ENCODE measurements at places on chromosomes 12 and 14.

DNA sequence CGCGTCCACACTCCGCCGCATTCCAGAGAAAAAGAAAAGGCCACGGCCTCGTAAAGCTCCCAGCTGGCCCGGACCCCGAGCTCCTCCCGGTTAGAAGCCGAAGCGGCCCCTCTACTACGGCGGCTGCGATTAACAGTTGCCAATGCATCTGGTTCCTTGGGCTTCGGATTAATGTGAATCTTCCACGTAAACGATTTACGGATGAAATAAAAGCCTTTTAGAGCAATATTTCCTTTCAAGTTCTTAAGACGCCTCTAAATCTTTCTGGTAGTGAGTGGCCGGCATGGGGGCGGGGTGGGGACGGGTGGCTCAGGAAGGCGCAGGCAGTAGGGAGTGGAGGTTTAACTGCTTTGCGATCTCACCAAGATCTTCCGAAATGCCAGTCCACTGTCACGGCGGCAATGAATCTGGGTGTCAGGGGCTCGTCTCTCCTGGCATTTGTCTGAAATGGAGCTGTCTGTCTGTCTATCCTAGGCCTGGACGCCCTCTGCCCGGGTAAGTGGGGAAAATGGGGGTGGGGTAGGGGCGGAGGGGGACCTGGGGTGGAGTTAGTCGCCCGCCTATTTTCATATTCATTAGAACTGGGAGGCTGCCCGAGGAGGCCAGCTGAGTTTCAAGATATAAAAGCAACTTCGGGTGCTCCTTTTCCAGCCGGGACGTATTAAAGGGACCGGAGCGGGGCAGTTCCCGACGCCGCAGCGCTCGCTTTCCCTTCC is 413 bp upstream of the ALX1 start:
- no peak for DNase-seq

DNA sequence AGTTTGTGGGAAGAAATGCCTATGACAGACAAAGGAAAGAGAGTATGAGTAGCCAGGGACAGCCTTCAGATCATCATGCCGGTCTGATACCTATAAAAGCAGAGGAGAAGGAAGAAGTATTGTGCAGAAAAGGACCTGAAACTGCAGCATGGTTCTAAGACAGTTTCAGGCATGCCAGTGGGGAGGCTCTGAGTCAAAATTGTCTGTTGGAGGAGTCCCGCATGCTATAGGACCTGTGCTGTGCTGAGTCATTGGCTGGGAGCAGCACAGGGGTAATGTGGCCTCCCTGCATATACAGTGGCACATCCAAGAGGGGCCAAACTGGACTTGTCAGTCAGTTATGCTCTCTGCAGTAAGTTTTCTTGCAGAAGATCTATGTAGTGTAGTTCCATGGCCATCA is 40.7 kb downstream of the NEUROD4 start:
- DNase-seq = no peak

GRCh38 chr12:42615006-42615405 is 25.5 kb upstream of the PRICKLE1 start:
- no peak for DNase-seq

DNA sequence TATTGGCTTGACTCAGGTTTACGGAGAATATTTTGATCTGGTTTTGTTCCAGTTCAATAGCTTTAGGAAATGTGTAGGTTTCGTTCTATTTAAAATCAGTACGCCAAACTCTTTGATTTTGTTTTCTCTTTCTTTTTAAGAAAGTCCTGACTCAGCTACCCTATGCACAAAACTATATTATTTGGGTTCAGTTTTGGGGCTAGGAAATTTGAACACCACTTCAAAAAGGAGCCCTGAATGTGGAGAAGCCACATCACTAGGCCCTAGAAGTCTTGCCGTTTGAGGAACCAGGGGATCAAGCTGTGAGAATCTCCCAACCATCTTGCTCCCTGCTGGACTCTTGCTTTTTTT is 168.2 kb upstream of the BCL2L14 start:
- no peak for DNase-seq

All from ovary (tissue), 10 donors.